ENCODE measurements at places on chromosomes 12 and 14. TPM values are rescaled to one million over a fixed set of nuclear protein-coding genes. Genes with fewer than 3 reads are reported as not detected.

DNA sequence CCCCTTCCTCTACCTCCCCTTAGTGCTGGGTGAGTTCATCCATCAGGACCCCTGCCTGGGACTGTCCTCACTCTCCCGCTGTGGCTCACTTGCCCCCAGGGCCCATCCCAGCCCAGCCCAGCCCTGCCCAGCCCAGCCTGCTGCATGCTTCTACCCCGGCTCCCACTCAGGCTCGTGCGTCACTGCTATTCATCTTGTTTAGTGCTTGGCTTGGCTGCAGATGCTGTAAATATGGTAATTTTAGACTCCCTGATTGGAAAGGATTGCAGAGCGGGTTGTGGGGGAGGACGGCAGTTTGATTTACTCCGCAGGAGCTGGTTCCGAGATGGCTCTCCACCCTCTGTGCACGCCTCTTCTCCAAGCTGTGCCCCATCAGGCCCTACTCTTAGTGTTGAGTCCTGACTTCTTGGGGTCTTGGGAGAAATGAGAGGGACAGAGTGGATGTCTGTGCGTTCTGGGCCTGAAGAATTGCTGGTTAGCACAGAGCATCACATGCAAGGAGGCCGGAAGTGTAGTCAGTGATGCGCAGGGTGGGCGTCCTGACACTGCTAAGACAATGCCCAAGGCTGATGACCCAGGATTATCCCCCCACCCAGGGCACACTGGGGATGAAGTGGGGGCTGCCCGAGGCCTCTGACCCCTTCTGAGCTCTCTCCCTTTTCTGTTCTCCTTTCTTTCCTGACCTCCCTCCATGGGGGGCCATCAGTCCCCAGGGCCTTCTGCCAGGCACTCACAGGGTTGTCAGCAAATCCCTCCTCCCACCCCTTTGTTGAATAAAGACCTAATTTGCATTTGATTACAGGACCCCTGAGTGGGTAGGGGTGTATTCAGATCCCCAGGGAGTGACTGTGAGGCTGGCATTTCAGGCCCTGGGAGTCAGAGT is 244.4 kb downstream of the ZFP36L1 start:
- DNase-seq, result peak; percentile 92

DNA sequence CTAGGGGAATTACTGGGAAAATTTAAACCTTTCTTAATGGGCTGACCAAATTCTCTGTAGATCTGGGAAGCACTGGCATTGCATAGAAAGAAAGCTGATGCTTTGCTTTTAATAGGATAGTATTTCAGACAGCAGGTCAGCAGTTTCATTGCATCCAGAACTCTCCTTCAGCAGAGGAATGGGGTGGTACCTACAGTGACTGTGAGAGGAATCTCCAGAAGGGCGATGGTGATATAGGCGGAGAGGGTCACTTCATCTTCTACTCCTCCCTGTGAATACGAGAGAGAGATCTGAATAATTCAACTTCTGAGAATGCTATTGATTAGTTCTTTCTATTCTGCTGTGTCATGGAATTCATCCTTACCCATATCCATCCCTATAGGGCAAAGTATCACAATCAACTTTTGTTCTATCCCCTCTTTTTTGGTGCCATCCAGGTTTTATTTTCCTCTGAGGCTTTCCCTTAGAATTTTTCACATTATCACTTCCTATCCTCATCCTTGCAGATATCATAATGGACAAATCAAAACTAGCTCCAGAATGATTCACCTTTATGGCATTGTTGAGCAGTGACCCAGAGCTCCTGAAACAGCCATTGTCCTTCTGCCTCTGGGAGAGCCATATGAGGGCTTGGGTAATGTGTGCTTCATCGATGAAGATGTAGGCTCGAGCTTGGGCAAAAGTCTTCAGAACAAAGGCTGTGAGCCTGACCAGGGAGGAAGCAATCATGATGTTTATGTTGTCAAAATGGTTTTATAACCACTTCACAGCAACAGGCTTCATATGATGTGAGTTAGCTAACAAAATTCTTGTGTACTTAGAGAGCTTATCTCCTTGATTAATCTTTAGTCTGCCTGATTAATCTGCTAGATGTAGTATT is 38.3 kb downstream of the A2M start:
- DNase-seq, result no peak

Gene OAS1
- 48.4 TPM for total RNA-seq

DNA sequence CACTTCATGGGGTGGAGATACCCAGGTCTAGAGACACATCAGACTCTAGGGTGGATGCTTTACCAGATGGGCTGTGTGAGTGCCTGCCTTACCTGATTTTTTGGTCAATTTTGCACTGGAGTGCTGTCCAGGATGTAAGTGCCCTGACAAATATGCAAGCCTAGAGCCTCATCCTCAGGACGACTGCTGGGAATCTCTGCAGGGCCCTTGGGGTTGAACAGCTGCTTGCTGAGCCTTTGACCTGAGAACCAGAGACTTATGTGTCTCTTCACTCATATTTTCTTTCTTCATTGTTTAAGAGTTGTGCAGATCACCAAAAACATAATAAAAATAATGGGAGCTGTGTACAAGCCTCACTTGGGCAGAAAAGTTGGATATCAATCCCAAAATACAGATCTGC is 551.5 kb upstream of the ATP2B1 start:
- DNase-seq, result no peak

Gene CEBPE
- not detected for total RNA-seq
